Body of pancreas (tissue), 4 donors: ENCODE measurements at places on chromosomes 1 and 21. TPM values are rescaled to one million over a fixed set of nuclear protein-coding genes. Genes with fewer than 3 reads are reported as not detected.

EIF2D gene
- 25.9 TPM for total RNA-seq

RXRG gene
- 2.6 TPM for total RNA-seq

MMP23B gene
- total RNA-seq: 0.99 TPM

- H3K27ac ChIP-seq: no peak overlapping the region
- no peak for DNase-seq
- H3K4me1 ChIP-seq: peaks cover 7% of the 10 kb centered on the region
- no peaks in the 10 kb centered on the region for H3K27me3 ChIP-seq
Measured at GRCh38 chr1:26540351-26540750, 10.8 kb downstream of the RPS6KA1 start.

- no peak overlapping the region for H3K4me3 ChIP-seq
- H3K27me3 ChIP-seq: no peaks in the 10 kb centered on the region
- DNase-seq: no peak
- H3K36me3 ChIP-seq: no peaks in the 10 kb centered on the region
- no peak overlapping the region for H3K27ac ChIP-seq
- no peaks in the 10 kb centered on the region for H3K4me1 ChIP-seq
Measured at GRCh38 chr1:169833179-169833901, 38.6 kb upstream of the METTL18 start.

DNA sequence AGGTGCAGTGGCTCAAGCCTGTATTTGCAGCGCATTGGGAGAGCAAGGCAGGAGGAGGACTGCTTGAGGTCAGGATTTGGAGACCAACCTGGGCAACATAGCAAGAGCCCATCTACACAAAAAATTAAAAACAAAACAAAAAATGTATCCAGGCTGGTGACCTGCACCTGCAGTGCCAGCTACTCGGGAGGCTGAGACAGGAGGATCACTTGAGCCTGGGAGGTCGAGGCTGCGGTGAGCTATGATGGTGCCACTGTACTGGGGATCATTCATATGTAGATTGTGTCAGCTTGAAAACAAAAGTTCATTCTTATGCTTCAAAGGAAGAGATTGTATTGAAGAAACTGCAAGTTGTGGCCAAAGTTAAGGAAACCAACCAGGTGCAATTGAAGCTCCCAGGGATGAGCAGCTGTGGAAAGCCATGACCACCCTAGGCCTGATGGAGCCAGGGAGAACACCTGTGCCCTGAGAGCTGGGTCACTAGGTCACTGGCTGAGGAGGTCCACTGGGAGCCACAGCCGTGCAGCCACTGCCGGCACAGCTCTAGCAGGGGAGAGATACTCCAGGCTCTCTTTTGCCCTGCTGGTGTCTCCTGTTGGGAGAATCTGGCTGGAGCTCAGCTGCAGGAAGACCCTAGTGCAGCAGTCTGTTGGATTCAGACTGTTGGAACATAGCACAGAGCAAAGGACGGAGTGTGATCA, 13.3 kb upstream of the BRWD1 start:
- H3K4me3 ChIP-seq: no peak overlapping the region
- DNase-seq: no peak
- no peaks in the 10 kb centered on the region for H3K27me3 ChIP-seq
- H3K36me3 ChIP-seq: no peaks in the 10 kb centered on the region
- H3K4me1 ChIP-seq: no peaks in the 10 kb centered on the region
- no peak overlapping the region for H3K27ac ChIP-seq

DNA sequence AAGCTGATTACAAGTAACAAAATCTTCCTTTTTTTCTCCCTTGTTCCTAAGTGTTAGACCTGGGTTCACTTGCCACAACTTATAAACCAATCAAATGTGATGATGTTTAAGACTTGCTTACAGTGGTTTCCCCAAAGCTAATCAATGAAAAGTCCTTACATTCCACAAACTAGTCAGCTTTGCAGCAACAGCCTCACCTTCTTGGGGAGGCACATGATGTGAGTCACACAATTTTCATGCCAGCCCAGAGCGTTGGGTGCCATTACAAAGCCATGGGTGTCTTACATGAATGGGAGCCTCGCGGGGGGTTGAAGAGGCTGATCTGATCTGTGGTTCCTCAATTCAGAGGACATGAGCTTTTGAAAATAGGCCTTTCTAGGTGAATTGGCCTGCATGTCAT, 91.6 kb upstream of the UBE2U start:
- no peak overlapping the region for H3K27ac ChIP-seq
- H3K4me1 ChIP-seq: no peaks in the 10 kb centered on the region
- no peaks in the 10 kb centered on the region for H3K27me3 ChIP-seq
- no peaks in the 10 kb centered on the region for H3K36me3 ChIP-seq
- DNase-seq: no peak

DNA sequence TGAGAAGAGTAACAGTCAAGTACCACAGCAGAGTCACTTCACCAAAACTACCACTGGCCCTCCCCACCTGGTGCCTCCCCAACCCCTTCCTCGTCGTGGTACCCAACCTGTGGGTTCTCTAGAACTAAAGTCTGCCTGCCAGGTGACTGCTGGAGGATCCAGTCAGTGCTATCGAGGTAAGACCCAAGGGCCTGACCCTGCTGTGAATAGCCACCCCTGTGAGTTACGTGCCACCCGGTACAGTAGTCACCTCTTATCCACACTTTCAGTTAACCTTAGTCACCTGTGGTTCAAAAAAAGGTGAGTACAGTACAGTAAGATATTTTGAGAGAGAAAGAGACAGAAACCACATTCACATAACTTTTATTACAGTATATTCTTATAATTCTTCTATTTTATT, 16.5 kb downstream of the TTF2 start:
- no peak overlapping the region for H3K27ac ChIP-seq
- H3K4me1 ChIP-seq: no peaks in the 10 kb centered on the region
- no peaks in the 10 kb centered on the region for H3K27me3 ChIP-seq
- no peak overlapping the region for H3K4me3 ChIP-seq
- DNase-seq: no peak

- DNase-seq: no peak
- peaks cover 2% of the 10 kb centered on the region for H3K36me3 ChIP-seq
- H3K27ac ChIP-seq: peak overlapping the region; percentile 78
- peak overlapping the region; percentile 100 for H3K4me3 ChIP-seq
Measured at GRCh38 chr1:20507248-20507563, 745 bp downstream of the MUL1 start.

DNA sequence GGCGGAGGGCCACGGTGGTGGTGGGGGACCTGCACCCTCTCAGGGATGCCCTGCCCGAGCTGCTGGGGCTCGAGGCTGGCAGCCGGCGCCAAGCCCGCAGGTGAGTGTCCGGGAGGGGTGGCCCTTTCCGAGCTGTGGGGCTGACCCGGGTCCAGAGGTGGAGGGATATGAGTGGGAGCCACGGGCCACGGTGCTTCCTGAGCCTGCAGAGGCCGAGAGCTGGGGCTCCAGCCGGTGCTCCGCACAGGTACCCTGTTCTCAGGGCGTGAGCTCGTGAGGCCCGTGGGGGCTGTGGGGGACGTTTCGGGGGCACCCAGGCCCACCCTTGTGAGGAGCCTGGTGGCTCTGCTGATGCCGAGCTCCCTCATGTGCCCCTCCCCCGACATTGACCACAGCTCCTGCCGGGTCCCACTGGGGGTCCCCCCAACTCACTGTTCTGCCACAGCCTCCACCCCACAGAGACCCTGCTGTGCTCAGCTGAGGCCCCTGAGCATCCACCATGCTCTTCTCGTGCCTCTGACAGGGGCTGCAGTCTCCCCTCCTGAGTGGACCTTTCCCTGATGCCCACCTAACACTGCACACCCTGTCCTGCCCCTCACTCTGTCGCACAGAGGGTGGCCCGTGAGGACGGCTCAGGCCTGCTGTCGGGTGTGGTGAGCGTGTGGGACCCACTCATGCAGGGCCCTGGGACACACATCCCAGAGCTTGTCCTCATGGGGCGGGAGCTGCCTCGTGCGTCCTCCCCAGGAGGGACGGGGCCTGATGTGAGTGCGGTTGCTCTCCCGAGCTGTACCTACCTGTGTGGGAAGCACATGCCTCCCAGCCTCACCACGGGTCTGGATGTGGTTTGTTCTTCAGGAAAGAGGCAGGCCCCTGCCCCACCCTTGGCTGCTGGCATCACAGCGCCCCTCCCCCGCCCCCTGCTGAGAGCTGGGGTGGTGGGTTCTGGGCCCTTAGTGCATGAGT, 27.5 kb downstream of the SLX9 start:
- no peak overlapping the region for H3K27ac ChIP-seq
- no peak overlapping the region for H3K4me3 ChIP-seq
- DNase-seq: no peak
- H3K36me3 ChIP-seq: no peaks in the 10 kb centered on the region
- H3K27me3 ChIP-seq: no peaks in the 10 kb centered on the region

- no peak overlapping the region for H3K4me3 ChIP-seq
- H3K36me3 ChIP-seq: no peaks in the 10 kb centered on the region
- no peak for DNase-seq
- no peaks in the 10 kb centered on the region for H3K27me3 ChIP-seq
Measured at GRCh38 chr1:186626356-186626932, 53.8 kb downstream of the PTGS2 start.

GRCh38 chr1:30950053-30950452, 41.5 kb upstream of the SDC3 start:
- no peaks in the 10 kb centered on the region for H3K4me1 ChIP-seq
- H3K36me3 ChIP-seq: peaks cover 38% of the 10 kb centered on the region
- no peak overlapping the region for H3K27ac ChIP-seq
- no peak for DNase-seq

DNA sequence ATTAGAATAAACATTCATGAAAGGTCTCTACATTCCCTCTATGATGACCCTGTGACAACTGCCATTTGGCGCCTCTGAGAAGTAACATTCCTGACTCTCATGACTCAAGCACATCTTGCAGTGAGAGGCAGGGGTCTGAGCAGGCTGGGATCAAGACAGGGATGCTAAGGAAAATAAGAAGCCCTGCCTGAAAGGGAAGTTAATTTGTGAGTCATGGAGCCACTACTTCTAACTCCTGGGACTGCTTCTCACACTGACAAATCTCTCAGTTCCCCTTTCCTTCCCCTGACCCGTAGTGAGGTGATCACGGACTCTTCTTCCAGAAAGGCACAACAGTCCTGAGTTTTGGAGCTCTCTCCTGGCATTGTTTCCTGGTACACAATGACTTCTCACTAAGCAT, 231.9 kb downstream of the TNR start:
- H3K27ac ChIP-seq: no peak overlapping the region
- DNase-seq: no peak
- H3K27me3 ChIP-seq: no peaks in the 10 kb centered on the region
- no peak overlapping the region for H3K4me3 ChIP-seq
- no peaks in the 10 kb centered on the region for H3K36me3 ChIP-seq

- DNase-seq: peak; percentile 59
- no peak overlapping the region for H3K27ac ChIP-seq
- no peaks in the 10 kb centered on the region for H3K36me3 ChIP-seq
- peaks cover 15% of the 10 kb centered on the region for H3K4me1 ChIP-seq
Measured at GRCh38 chr1:165376041-165376810, 19.7 kb upstream of the LMX1A start.

DNA sequence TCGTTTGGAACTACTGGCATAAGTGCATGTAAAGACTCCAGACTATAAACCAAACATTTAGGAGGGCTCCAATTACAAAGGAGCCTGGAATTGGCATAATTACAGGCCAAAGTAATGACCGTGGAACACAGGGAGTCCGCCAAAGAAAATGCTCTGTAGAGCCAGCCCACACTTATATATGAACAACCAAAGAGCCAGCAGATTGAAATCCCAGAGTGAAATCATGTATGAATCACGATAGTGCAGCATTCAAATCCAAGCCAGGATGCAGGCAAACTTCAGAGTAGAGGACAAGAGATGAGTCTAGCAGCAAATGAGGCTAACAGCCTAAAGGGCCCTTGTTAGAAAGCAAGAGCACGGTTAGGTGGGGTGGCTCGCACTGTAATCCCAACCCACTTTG, 13.1 kb downstream of the VPS26C start:
- H3K27me3 ChIP-seq: no peaks in the 10 kb centered on the region
- H3K4me3 ChIP-seq: no peak overlapping the region
- H3K27ac ChIP-seq: no peak overlapping the region
- H3K36me3 ChIP-seq: no peaks in the 10 kb centered on the region

- DNase-seq: no peak
- no peaks in the 10 kb centered on the region for H3K27me3 ChIP-seq
- no peak overlapping the region for H3K4me3 ChIP-seq
- H3K36me3 ChIP-seq: no peaks in the 10 kb centered on the region
Measured at GRCh38 chr1:70720109-70720508, 309.0 kb downstream of the CTH start.

- no peaks in the 10 kb centered on the region for H3K36me3 ChIP-seq
- H3K27me3 ChIP-seq: no peaks in the 10 kb centered on the region
- no peak overlapping the region for H3K4me3 ChIP-seq
- H3K27ac ChIP-seq: no peak overlapping the region
- no peaks in the 10 kb centered on the region for H3K4me1 ChIP-seq
- DNase-seq: no peak
Measured at GRCh38 chr1:101131239-101131843, 105.5 kb upstream of the S1PR1 start.

DNA sequence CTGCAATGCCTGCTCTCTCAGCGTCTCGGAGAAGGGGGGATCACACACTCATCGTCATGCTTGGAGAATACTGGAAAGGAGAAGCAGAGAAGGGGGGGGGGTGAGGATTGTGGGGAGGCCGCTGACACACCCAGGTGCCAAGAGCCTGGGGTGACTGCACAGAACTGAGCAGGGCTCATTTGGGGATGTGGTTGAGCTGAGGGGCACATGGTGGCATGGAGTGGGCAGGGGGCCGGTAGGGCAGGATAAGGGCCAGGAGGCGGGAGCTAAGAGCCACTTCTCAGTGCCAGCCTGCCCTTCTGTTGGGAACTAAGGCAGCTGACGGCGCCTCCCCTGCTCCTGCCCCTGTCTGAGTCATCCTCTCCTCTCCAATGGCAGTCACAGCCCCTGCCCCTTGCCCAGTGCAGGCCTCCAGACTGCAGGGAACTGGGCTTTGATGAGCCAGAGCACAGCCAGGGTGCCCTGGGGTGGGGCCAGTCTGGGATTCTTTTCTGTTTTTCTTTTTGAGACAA, 27.2 kb downstream of the MRPL37 start:
- no peaks in the 10 kb centered on the region for H3K36me3 ChIP-seq
- peaks cover 12% of the 10 kb centered on the region for H3K4me1 ChIP-seq
- H3K27me3 ChIP-seq: no peaks in the 10 kb centered on the region
- H3K4me3 ChIP-seq: no peak overlapping the region

GRCh38 chr1:159945483-159946241, at the start of gene IGSF9:
IGSF9 (minus strand) TSS chr1:159945613; CDS start chr1:159943454, 2,159 bp downstream.
- no peaks in the 10 kb centered on the region for H3K27me3 ChIP-seq
- H3K4me1 ChIP-seq: peaks cover 26% of the 10 kb centered on the region
- DNase-seq: peak; percentile 93

DNA sequence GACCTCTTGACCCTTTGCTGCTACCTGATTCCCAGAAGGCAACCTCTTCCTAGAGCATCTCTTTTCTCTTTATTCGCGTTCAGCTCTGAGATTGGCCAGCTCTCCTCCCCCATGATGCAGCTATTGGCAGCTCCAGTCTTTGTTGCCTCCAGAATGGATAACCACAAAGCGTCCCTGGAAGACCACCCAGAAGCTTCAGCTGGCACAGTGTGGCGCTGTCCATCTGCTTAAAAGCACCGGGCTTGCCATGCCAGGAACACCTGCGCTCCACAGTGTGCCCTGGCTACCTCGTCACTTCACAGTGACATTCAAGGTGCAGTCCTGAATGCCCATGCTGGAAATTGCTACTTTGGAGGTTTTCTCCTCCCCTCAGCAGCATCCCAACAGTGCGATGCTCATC, 353.9 kb downstream of the LMO4 start:
- no peaks in the 10 kb centered on the region for H3K27me3 ChIP-seq
- no peak overlapping the region for H3K27ac ChIP-seq
- no peaks in the 10 kb centered on the region for H3K4me1 ChIP-seq
- no peak overlapping the region for H3K4me3 ChIP-seq
- DNase-seq: no peak

GRCh38 chr1:171850651-171851350, 9.5 kb downstream of the DNM3 start:
- H3K27ac ChIP-seq: no peak overlapping the region
- H3K4me3 ChIP-seq: no peak overlapping the region
- no peaks in the 10 kb centered on the region for H3K4me1 ChIP-seq
- H3K36me3 ChIP-seq: no peaks in the 10 kb centered on the region
